DMS 273 treated with DMSO at 0.1 percent for 48 hours (cell line): ENCODE measurements at places on chromosomes 16 and 17.

DNA sequence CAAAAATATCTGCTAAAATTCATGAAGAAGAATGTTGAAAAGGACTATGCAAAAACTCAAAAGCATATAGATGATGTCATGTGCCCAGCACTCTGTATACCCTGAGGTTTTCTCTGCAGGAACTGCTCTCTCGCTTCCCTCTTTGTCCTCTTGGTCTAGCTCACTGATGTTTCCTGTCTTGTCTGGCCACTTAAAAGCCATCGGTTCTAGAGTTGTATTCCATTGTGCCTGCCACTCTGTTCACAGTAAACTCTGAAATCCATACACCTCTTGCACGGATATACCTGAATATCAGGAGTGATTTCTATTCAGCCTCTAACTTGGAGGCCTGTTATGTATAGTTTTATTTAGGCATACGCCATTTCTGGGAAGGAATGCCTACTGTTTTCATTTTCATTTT is 101.0 kb upstream of the CNTNAP4 start:
- no peak for DNase-seq

- DNase-seq = no peak
Observed at GRCh38 chr16:24609417-24609739, 70.0 kb downstream of the RBBP6 start.

GRCh38 chr17:72046643-72047612 is 73.9 kb upstream of the SOX9 start:
- DNase-seq = no peak

DNA sequence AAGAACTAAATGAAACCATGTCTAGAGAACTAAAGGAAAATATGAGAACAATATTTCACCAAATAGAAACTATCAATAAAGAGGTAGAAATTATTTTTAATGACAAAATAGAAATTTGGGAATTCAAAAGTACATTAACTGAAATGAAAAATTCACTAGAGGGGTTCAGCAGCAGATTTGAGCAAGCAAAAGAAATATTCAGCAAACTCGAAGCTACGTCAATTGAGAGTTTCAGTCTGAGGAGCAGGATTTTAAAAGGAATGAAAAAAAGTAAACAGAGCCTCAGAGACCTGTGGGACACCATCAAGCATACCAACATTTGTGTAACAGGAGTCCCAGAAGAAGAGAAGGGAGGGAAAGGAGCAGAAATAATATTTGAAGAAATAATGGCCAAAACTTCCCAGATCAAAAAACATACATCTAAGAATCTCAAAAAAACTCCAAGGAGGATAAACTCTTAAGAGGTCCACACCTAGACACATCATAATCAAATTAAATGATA is 38.3 kb downstream of the ZFP90 start:
- no peak for DNase-seq
